Vein endothelial cell (primary cell): ENCODE measurements at places on chromosomes 1 and 21. TPM values are rescaled to one million over a fixed set of nuclear protein-coding genes. Genes with fewer than 3 reads are reported as not detected.

The RXFP4 gene
- total RNA-seq = not detected in 2 replicates

The ACOT7 gene
- total RNA-seq = 21.2 and 27.7 TPM in 2 replicates

The PPM1J gene
- total RNA-seq = 0.98 and 1.1 TPM in 2 replicates

The JAM2 gene
- 0.33 and 1.8 TPM in 2 replicates for total RNA-seq

The ASTN1 gene
- not detected in 2 replicates for total RNA-seq

The ADORA3 gene
- total RNA-seq = under 0.01 and 0.19 TPM in 2 replicates

The BEST4 gene
- 0.33 TPM in 1 of 2 replicates, not detected in the other for total RNA-seq

The OR10J1 gene
- not detected in 2 replicates for total RNA-seq

The TAF13 gene
- total RNA-seq = 53.2 and 95.3 TPM in 2 replicates

The RHEX gene
- total RNA-seq = not detected in 2 replicates

The ADCY10 gene
- 0.48 TPM in 1 of 2 replicates, not detected in the other for total RNA-seq

The CA14 gene
- not detected in 2 replicates for total RNA-seq

The CCDC27 gene
- not detected in 2 replicates for total RNA-seq

The LCE2C gene
- not detected in 2 replicates for total RNA-seq

The TNFRSF8 gene
- 0.19 TPM in 1 of 2 replicates, not detected in the other for total RNA-seq

The LHX4 gene
- total RNA-seq = under 0.01 TPM in 1 of 2 replicates, not detected in the other

The RAB42 gene
- total RNA-seq = 0.98 and 1.2 TPM in 2 replicates

The A3GALT2 gene
- total RNA-seq = not detected in 2 replicates

The NBPF20 gene
- 1.6 and 2.9 TPM in 2 replicates for total RNA-seq

The LGR6 gene
- under 0.01 TPM in 1 of 2 replicates, not detected in the other for total RNA-seq

The GCSAML gene
- not detected in 2 replicates for total RNA-seq

The UQCRHL gene
- total RNA-seq = 1.6 and 1.8 TPM in 2 replicates

The C8A gene
- not detected in 2 replicates for total RNA-seq

The LAMTOR2 gene
- total RNA-seq = 43.7 and 70.9 TPM in 2 replicates

The ELAPOR1 gene
- 0.65 and 0.86 TPM in 2 replicates for total RNA-seq

The ELAVL4 gene
- total RNA-seq = not detected in 2 replicates

The CELSR2 gene
- total RNA-seq = 0.57 and 0.65 TPM in 2 replicates

The SUSD4 gene
- total RNA-seq = not detected in 2 replicates

The TOMM40L gene
- 16.0 and 18.2 TPM in 2 replicates for total RNA-seq

The GBP6 gene
- total RNA-seq = not detected in 2 replicates

The OR6K3 gene
- 0.19 TPM in 1 of 2 replicates, not detected in the other for total RNA-seq

The CCDC28B gene
- 11.8 and 12.4 TPM in 2 replicates for total RNA-seq

The LHX8 gene
- not detected in 2 replicates for total RNA-seq

The ANKRD65 gene
- total RNA-seq = under 0.01 TPM in 1 of 2 replicates, not detected in the other

The EEIG2 gene
- 3.6 and 6.9 TPM in 2 replicates for total RNA-seq

The FMO1 gene
- not detected in 2 replicates for total RNA-seq

The SNX7 gene
- total RNA-seq = 34.0 and 48.4 TPM in 2 replicates

The CTNNBIP1 gene
- 42.5 and 49.5 TPM in 2 replicates for total RNA-seq

The S100A2 gene
- total RNA-seq = 0.33 and 0.86 TPM in 2 replicates

The AIRE gene
- total RNA-seq = under 0.01 TPM in 2 replicates

The RO60 gene
- total RNA-seq = 148 and 150 TPM in 2 replicates

The SERPINC1 gene
- 0.38 TPM in 1 of 2 replicates, not detected in the other for total RNA-seq

The RGS7 gene
- total RNA-seq = 0.57 and 2.3 TPM in 2 replicates

The PSMB4 gene
- total RNA-seq = 381 and 398 TPM in 2 replicates

The FCRL1 gene
- not detected in 2 replicates for total RNA-seq

The ESPN gene
- 0.67 and 1.3 TPM in 2 replicates for total RNA-seq

The GART gene
- 95.4 and 138 TPM in 2 replicates for total RNA-seq

The TRIM62 gene
- 4.2 and 4.6 TPM in 2 replicates for total RNA-seq

The APOBEC4 gene
- not detected in 2 replicates for total RNA-seq

The C1orf74 gene
- total RNA-seq = 3.0 and 3.3 TPM in 2 replicates

The DMAP1 gene
- total RNA-seq = 16.6 and 16.7 TPM in 2 replicates

The RIPPLY3 gene
- total RNA-seq = not detected in 2 replicates

The FMN2 gene
- under 0.01 and 0.19 TPM in 2 replicates for total RNA-seq

The HOOK1 gene
- under 0.01 and 0.10 TPM in 2 replicates for total RNA-seq

The PER3 gene
- 3.2 and 5.2 TPM in 2 replicates for total RNA-seq

The CSF1 gene
- 21.0 and 22.5 TPM in 2 replicates for total RNA-seq
